Smooth muscle cell of the pulmonary artery (primary cell): ENCODE measurements at places on chromosomes 6 and 20. TPM values are rescaled to one million over a fixed set of nuclear protein-coding genes. Genes with fewer than 3 reads are reported as not detected.

BIRC7 gene
- total RNA-seq, result 0.07 TPM in 2 replicates

NFATC2 gene
- total RNA-seq, result 0.26 and 0.30 TPM in 2 replicates

UBE2J1 gene
- 26.3 and 33.6 TPM in 2 replicates for total RNA-seq

RSPH4A gene
- total RNA-seq, result 0.07 and 0.10 TPM in 2 replicates

MRAP2 gene
- 2.7 and 11.2 TPM in 2 replicates for total RNA-seq

HLA-DRA gene
- total RNA-seq, result 0.07 and 5.2 TPM in 2 replicates

JPH2 gene
- total RNA-seq, result 2.2 and 5.6 TPM in 2 replicates

SLC32A1 gene
- total RNA-seq, result not detected in 2 replicates

MAPK13 gene
- 16.7 and 17.1 TPM in 2 replicates for total RNA-seq

DBNDD2 gene
- 3.0 and 4.7 TPM in 2 replicates for total RNA-seq

LYRM2 gene
- total RNA-seq, result 18.8 and 20.1 TPM in 2 replicates

PDYN gene
- not detected in 2 replicates for total RNA-seq

RIMS4 gene
- total RNA-seq, result 0.39 and 1.3 TPM in 2 replicates

GUCA1A gene
- total RNA-seq, result not detected in 2 replicates

PHACTR1 gene
- total RNA-seq, result 0.33 and 1.6 TPM in 2 replicates

ISM1 gene
- under 0.01 and 0.07 TPM in 2 replicates for total RNA-seq

ADGB gene
- total RNA-seq, result not detected in 2 replicates

CFAP61 gene
- not detected in 2 replicates for total RNA-seq

PROCR gene
- total RNA-seq, result 51.4 and 129 TPM in 2 replicates

MARCKS gene
- 101 and 155 TPM in 2 replicates for total RNA-seq

C4B gene
- 8.4 and 12.6 TPM in 2 replicates for total RNA-seq

XKR7 gene
- total RNA-seq, result under 0.01 TPM in 1 of 2 replicates, not detected in the other

MLIP gene
- total RNA-seq, result 0.26 and 0.40 TPM in 2 replicates

WFDC2 gene
- total RNA-seq, result not detected in 2 replicates

FAM209B gene
- total RNA-seq, result not detected in 2 replicates

CST5 gene
- total RNA-seq, result not detected in 2 replicates

PRDM13 gene
- 0.07 TPM in 1 of 2 replicates, not detected in the other for total RNA-seq

HSPA1L gene
- 1.9 and 2.2 TPM in 2 replicates for total RNA-seq

KIAA0408 gene
- total RNA-seq, result 0.50 and 0.78 TPM in 2 replicates

TMEM217 gene
- total RNA-seq, result 1.4 and 2.2 TPM in 2 replicates

BEND3 gene
- total RNA-seq, result 2.4 and 2.5 TPM in 2 replicates

TFAP2C gene
- total RNA-seq, result not detected in 2 replicates

STMND1 gene
- total RNA-seq, result not detected in 2 replicates

DHX35 gene
- 7.8 and 9.0 TPM in 2 replicates for total RNA-seq

HSPA12B gene
- 0.03 TPM in 1 of 2 replicates, not detected in the other for total RNA-seq

CTSZ gene
- 379 and 406 TPM in 2 replicates for total RNA-seq

EBF4 gene
- 0.78 and 0.89 TPM in 2 replicates for total RNA-seq

TFAP2D gene
- total RNA-seq, result 0.46 TPM in 1 of 2 replicates, not detected in the other

POM121L2 gene
- not detected in 2 replicates for total RNA-seq

IMPG1 gene
- total RNA-seq, result not detected in 2 replicates

EPB41L2 gene
- 60.3 and 140 TPM in 2 replicates for total RNA-seq

POU5F1 gene
- total RNA-seq, result 0.66 and 1.3 TPM in 2 replicates

SAPCD1 gene
- total RNA-seq, result 0.78 and 0.79 TPM in 2 replicates

SLC13A3 gene
- total RNA-seq, result 2.2 and 2.5 TPM in 2 replicates

TUBB1 gene
- 0.03 TPM in 1 of 2 replicates, not detected in the other for total RNA-seq

AARS2 gene
- total RNA-seq, result 15.8 and 18.5 TPM in 2 replicates

KIF13A gene
- total RNA-seq, result 88.7 and 91.5 TPM in 2 replicates
